ENCODE measurements at places on chromosomes 6 and 20.
A peak's percentile ranks its signal among the peaks of the same experiment; 100 is the strongest.

- DNase-seq: no peak
Observed at GRCh38 chr6:25640446-25640845, 11.6 kb upstream of the SCGN start.

DNA sequence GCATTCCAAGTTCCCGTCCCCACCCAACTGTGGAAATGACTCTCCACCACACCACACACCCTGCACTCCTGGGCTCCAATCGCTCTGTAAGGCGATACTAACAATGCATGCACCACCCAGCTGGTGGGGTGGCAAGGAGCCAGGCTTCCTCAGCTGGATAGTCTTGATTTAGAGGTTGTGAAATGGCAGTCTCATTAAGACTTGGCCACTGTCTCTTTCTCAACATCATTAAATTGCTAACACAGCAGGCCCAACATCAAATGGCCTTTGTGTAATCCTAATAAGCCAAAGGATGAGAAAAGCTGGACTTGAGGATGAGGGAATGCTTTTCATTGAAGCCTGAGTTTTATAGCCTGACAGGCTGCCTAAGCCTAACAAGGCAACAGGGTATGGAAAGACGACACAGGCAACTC is 223.7 kb downstream of the GMDS start:
- peak; percentile 15 for DNase-seq

DNA sequence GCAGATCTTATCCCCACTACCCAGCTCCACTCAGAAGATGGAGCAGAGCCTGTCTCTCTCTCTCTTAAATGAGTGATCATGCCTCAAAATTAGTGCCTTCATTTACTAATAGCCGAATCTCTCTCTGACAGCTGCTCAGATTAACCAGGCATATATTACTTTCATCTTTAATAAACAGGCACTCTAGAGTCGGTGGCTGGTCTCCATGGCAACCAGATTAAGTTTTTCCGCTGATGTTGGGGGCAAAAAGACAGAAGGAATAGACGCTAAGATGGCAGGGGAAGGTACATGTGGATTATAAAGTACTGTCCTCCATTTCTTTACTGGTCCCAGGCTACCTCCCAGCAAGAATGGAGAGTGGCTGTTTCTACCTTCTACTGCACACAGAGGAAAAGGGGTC is 121.6 kb downstream of the QRSL1 start:
- no peak for DNase-seq

DNA sequence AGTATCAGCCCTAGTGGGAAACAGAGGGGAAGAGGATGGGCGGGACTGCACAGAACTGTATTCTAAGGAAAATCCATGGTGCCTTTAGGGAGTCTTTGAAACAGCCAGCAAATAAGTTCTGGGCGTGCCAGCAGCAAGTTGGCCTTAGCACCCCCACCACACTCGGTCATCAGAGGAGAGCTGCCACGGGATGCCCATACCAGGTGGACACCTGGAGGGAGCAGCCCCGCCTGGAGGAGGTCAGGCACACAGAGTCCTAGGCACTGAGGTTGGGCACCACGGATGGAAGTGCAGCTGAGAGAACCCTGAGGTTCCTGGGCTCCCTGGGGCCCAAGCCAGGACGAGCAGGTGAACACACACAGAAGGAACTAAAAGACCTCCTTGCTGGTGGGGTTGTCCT is 180.8 kb upstream of the PROKR2 start:
- no peak for DNase-seq

DNA sequence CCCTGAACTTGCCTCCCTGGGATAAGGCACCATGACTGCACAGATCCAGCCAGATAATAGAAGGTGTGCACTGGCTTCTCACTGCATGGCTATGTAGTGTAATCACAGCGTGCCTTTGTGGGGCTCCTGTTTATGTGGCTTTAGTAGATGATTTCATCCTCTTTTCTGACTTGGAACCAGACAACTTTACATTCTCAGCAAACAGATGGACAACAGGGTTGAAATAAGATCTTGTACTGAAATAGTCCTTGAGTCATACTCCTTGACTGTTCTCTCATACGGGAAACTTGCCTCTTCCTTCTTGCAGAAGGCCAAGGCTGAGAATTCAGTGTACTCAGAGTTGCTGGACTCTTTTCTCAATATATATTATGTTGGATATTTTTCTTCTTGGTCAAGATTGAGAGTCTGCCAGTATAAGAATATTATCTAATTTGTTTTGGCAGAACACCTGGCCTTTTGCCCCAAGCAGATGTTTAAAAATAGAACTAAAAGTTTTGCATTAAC is 25.0 kb upstream of the RNF144B start:
- DNase-seq: no peak

GRCh38 chr6:159695984-159696383 is 2.9 kb upstream of the SOD2 start:
- no peak for DNase-seq

DNA sequence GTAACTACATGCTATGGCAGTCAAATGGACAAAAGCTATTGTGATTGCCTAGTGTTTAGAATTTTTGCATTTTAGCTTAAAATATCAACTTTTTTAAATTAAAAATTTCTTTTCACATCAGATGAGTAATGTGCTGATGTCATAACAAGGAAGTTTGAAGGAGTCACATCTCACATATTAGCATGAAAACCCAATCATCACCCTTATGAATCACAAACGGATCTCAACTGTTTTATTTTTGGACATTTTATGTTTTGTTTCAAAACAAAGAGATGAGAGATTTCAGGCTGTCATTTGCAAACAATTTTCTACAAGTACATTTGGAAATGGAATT is 53.6 kb upstream of the TRERF1 start:
- no peak for DNase-seq

GRCh38 chr20:11050350-11050749 is 376.6 kb upstream of the JAG1 start:
- DNase-seq: no peak

- DNase-seq: no peak
Observed at GRCh38 chr6:105459864-105460263, 57.0 kb upstream of the PREP start.

- no peak for DNase-seq
Observed at GRCh38 chr6:150915880-150916265, 50.4 kb downstream of the MTHFD1L start.

GRCh38 chr6:2947445-2947844 is 23.9 kb downstream of the SERPINB6 start:
- no peak for DNase-seq

Measured in head of caudate nucleus (tissue), 42 donors.